ENCODE measurements at places on chromosomes 7 and 10.

GRCh38 chr10:90087197-90088023 lies 386.0 kb downstream of the KIF20B start:
- no peak for DNase-seq

DNA sequence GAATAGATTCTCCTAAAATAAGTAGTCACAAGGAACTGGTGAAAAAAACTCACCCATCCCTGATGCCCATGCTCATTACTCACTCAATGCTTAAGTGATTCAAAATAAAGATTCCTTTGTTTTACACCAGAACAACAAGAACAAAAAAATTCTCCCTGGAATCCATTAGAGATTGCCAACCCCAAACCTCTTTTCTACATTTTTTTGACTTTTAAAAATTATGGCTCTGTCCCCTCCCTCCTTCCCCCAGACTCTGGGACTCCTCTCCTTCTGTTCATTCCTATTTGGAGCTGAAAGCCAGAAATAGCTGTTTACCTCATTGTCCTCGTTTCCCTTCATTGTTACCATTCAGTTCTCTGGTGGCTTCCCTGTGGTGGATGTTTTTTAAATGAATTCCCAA lies 63.2 kb upstream of the FHIP2A start:
- DNase-seq: no peak

DNA sequence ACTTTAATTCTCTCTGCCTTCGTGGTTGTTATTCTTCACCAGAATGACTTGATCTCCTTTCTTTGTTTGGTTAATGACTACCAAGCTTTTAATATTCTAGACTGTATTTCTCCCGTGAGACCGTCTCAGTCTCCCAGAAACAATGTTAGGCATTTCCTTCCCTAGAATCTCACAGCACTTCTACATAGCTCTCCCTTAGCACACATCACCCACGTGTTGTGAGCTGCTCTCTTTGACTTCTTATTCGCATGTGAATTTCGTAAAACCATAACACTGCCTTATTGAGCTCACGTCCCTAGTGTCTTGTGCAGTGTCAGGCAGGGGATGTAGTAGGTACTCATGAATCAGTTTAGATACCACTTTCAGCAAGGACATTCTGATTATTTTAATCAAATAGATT lies 57.5 kb upstream of the MGAM2 start:
- no peak for DNase-seq

GRCh38 chr10:102648889-102649796 lies 4.9 kb downstream of the TRIM8 start:
- no peak for DNase-seq
